ENCODE measurements at places on chromosomes 7 and 10.

- DNase-seq: no peak
These were observed 60.3 kb downstream of the CPXM2 start for GRCh38 chr10:123831259-123831658.

GRCh38 chr10:28236591-28236990, 66.3 kb downstream of the MPP7 start:
- DNase-seq: no peak

DNA sequence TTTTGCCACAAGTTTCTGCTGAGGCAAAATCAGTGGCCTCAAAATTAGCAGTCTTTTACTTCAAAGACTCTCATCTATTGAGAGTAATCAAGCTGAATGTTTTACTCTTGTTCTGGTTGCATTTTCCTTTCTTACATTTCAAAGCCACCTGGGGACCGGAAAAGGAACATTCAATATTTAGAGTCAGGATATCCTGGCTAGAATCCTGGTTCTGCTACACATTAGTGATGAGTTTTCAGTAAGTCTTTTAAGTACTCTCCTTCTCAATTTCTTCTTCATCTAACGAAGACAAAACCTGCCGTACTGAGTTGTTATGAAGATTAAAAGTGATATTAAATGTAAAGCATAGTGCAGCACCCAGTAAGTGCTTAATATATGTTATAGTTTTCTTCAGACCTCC, 52.5 kb downstream of the LAMB4 start:
- DNase-seq: no peak

DNA sequence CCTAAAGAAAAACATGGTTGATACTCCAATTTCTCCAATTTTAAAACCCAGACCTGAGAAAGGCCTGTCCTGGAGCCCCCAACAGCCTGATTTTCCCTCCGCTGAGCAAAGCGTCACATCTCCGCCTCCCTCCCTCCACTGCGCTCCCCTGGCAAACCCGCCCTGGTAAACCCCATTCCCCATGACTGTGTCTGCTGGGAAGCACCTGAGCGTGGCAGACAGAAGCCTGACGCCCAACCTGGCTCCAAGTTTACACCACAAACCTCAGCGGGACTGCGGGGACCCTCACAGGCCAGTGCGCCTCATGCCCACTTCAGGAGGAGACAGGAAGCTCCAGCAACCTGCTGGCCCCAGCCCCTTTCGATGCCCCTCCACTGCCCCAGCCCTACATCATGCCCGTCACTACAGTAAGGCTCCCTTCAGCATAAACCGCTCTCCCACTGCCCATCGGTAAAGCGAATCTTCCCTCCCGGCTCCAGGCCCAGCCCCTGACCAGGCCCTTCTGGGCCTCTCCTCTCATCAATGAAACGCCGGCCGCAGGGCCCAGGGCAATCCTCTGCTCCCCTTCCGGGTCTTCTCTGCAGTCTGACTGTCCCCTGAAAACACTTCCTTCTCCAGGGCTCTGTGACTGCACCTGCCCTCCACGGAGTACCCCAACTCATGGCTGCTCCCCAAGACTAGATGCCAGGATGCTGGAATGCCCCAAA, 233.3 kb downstream of the MAD1L1 start:
- DNase-seq: no peak

DNA sequence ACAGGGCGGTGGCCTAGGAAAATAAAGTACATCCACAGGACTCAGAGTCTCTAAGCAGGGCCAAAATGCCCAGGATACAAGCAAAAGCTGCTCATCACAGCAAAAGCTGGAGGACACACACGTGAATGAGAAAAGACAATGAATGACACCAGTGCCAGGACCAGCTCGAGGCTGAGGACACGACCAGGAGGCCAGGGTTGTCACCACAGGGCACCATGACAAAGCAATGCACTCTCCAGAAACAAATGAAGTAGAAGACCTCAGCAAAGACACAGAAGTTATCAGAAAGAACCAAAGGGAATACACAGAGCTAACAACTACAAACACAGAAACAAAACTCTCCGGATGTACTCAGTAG, 92.1 kb downstream of the FOXL3 start:
- DNase-seq: no peak

GRCh38 chr10:44936314-44936975, 23.2 kb upstream of the RASSF4 start:
- no peak for DNase-seq

DNA sequence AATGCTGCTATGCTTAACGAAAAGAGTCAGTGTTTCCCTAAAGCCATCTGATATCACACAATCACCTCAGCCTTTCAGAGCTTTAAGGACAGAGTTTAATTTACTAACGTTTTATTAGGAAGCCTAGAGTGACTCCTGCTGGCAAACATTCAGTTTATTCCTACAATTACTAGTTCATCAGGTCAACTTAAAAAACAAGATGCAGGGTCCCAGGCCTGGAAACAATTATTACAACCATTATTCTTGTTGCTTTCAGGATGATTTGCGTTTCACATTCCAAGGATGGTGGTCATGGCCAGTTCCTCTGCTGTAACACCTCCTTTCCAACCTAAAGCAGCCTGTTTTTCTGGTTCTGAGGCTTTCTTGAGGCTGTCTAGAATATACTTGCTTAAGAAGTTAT, 1.5 kb upstream of the FAM53B start:
- no peak for DNase-seq

GRCh38 chr7:139708541-139708940, 69.3 kb downstream of the HIPK2 start:
- no peak for DNase-seq

- DNase-seq: no peak
These were observed 88.2 kb upstream of the SEMA3C start for GRCh38 chr7:81007051-81007450.

GRCh38 chr10:112985690-112986543, 35.9 kb downstream of the TCF7L2 start:
- DNase-seq: no peak

- no peak for DNase-seq
These were observed 709 bp downstream of the GPAM start for GRCh38 chr10:112182784-112183328.

DNA sequence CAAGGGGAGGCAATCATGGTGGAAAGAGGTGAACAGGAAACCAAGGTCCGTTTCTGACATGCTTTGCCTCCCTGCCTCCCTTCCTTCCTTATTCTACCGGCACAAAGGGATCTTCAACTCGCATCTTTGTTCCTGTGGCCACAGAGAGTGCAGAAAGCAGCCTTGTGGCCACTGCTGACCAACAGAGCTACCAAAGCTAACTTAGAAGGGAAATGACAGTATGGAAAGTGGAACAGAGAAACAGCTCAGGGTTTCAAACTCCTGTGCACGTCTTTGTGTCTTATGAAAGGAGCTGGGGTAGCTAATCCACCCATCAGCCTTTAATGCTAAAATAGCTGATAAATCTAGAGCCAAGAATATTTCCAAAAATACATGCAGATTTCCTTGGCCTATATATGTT, 588.0 kb downstream of the SORCS1 start:
- no peak for DNase-seq

DNA sequence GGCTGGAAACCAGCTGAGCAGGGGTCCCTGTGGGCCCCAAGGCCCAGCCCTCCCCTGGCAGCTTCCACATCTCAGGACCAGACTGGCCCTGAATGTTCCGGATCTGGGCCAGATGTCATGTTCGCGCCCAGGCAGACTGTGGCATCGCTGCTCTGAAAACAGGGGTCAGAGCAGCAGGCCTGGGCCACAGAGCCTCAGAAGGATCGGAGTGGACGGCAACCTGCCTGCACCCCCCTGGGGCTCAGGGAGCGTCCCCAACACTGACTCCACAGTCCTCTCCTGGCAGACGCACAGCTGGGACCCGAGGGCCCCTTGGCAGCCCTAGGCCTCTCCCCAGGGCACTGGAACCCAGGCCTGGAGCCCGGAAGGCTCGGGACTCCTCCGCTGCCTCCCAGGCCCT, 91.3 kb upstream of the DNAAF5 start:
- DNase-seq: no peak

DNA sequence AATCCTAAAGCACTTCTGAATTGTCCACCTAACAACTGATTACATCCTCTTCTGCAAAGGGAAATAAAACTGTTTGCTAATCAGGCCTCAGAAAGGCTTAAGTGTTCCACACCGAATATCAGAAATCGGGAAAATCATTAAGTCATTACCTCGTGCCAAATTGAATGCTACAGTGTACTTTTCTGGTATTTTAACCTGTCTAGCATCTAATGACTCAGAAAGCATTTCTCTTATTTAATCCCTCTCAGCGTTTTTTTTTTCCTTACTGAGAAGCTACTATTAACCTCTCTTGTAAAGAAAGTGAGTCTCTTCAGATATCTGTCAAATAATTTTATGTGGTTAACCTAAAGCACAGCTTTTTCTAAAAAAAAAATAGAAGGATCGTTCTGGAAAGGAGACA, 28.6 kb downstream of the VIM start:
- no peak for DNase-seq

- no peak for DNase-seq
These were observed 551 bp downstream of the WASL start for GRCh38 chr7:123748171-123748733.

GRCh38 chr10:51716981-51717380, 17.6 kb upstream of the CSTF2T start:
- no peak for DNase-seq

DNA sequence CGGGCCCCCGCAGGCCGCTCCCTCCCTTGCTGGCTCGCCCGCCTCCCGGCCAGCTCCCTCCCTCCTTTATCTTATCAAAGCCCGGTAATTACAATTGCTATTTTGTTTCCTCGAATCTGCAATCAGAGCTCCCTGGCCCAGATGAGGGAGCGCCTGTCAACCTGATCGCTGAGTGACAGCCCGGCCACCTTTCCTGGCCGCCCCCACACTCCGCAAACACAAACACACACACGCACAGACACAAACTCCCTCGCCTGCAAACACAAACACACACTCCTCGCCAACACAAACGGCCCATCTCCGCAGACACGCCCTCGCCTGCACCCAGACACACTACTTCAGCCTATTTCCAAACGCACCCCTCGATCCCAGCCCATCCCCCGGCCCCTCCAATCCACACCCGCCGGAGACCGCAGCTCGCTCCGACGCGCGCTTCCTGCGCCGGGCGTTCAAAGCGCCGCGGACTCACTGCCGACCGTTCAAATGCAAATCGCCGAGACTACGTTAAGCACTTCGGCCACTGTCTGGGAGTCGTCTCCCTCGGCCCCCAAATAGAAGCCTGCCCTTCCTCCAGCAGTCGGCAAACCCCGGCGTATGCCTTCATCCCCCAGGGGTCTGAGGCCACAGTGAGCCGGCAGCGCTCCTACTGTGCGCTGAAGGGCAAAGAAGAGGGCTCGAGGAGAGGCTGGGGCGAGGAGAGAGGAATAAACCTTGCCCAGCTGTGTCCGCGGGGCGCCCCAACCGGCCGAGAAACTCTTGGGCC, 3.0 kb upstream of the FGF8 start:
- no peak for DNase-seq

GRCh38 chr10:31210190-31210589, 108.8 kb upstream of the ZEB1 start:
- no peak for DNase-seq

- DNase-seq: peak; percentile 11
These were observed 922 bp downstream of the PPA1 start for GRCh38 chr10:70232155-70232858.

GRCh38 chr10:74824184-74824899, 2.1 kb upstream of the KAT6B start:
- DNase-seq: peak; percentile 7

GRCh38 chr10:15461353-15462108, 90.4 kb upstream of the FAM171A1 start:
- DNase-seq: no peak

DNA sequence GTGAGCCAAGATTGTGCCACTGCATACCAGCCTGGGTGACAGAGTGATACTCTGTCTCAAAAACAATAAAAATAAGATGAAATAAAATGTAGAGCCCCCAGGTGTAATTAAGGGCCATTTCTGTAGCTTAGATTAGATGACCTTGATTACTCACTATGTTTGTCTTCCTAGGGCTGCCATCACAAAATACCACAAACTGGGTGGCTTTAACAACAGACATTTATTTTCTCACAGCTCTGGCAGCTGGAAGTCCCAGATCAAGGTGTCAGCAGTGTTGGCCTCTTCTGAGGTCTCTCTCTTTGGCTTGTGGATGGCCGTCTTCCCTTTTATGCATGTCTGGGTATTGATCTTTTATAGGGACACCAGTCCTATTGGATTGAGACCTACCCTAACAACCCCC, 6.1 kb downstream of the PTER start:
- no peak for DNase-seq

DNA sequence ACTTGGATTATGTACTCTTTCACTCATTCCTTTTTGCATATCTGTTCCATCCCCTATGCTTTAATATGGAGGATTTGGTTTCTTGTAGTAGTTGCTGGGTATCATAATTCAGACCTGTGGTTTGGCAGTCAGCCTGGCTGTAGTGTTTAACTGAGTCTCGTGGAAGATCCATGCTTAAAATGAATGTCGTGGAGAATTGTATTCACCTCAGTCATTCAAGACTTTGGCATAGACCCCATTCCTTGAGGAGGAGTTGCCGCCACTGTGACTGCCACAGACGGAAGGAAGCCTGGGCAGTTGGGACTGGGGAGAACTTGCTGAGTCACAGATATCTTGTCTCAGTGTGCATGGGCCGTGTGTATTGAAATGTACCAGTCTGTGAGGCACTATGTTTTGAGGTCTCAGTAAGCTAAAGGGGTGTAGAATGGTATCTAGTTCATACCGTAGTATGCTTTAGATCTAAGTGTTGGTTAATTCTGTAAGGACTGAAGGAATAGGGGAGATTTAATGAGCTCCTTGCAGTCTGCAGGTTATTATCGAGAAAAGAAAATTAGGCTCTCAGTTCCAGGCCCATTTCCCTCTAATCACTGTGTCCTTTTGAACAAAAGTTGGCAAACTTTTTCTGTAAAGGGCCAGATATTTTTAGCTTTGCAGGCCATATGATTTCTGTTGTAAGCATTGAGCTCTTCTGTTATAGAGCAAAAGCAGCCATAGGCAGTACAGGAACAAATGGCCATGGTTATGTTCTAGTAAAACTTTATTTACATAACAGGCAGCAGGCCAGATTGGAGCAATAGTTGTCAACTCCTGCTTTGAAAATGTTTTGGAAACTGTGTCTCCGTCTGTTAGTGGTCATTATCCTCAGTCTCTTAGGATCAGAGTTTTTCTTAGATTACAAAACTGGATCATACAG, 76.8 kb downstream of the TPST1 start:
- DNase-seq: no peak

- DNase-seq: no peak
These were observed 159.8 kb upstream of the MTPN start for GRCh38 chr7:136136906-136137454.

Measured in stimulated activated CD4-positive, alpha-beta T cell treated with anti-CD3 and anti-CD28 coated beads, Interleukin-1b, Interleukin-23, amount 100 ng/mL, for 24 hours (primary cell).